ENCODE measurements at places on chromosomes 2 and 18. TPM values are rescaled to one million over a fixed set of nuclear protein-coding genes. Genes with fewer than 3 reads are reported as not detected.

DNA sequence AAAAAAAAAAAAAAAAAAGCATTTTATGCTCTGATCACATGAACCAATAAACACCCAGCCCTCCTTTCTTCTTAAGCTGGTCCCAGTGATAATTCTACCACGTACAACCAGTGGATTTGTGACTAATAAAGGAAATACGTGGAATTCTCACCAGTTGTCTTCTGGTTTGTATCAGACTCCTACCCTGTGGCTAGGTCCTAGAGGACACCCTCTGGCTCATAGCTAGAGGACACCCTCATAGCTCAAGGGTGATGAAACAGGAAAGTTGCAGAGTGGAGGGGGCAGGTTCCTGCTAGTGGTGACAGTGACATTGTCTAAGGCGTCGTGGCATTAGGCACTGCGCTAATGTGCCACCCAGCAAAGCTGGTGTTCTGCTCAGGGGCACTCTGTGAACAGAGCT lies 167.8 kb downstream of the BCL11A start:
- no peak for DNase-seq

DNA sequence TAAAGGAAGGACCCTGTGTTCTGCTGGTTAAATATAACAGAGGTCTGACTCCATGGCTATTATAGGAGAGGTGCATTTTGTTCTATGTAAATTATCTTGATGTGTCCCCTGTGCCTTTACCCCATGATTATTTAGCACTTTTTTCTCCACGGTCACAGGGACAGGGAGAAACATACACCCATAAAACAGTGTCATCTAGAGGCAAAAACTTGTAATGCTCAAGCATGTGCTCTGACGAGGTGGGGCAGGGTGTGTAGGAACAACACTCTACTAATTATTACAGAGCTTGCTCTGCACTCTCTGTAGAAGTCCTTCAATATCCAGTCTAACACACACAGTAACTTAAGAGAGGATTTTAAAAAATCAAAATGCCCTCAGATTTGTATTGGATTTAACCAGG lies 187.9 kb downstream of the NEDD4L start:
- DNase-seq, result no peak

DNA sequence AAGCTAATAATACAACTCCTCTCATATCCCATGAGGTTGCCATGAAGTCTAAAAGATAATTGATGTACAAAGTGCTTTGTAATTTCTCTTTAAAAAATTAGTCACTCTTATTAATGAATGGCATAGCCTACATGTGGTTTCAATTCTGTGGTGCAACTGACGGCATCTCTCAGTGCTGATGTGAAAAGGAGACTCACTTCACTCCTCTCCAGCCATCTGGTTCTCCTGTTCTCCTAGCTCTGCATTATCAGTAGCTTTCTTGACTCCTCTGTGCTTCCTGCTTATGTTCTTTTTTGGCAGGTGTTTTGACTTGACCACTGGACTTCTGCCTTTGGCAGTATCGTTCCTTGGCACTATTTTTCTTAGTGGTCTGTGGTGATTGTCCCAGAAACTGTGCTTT lies 134.9 kb upstream of the ZFP36L2 start:
- DNase-seq, result no peak

- no peak for DNase-seq
Measured at GRCh38 chr2:80815259-80815658, 510.7 kb upstream of the LRRTM1 start.

GRCh38 chr2:67498931-67499330 lies 101.8 kb downstream of the ETAA1 start:
- no peak for DNase-seq

The RAX gene
- not detected for total RNA-seq

Data from mucosa of descending colon (tissue), 3 donors.